ENCODE measurements at places on chromosomes 5 and 9.

DNA sequence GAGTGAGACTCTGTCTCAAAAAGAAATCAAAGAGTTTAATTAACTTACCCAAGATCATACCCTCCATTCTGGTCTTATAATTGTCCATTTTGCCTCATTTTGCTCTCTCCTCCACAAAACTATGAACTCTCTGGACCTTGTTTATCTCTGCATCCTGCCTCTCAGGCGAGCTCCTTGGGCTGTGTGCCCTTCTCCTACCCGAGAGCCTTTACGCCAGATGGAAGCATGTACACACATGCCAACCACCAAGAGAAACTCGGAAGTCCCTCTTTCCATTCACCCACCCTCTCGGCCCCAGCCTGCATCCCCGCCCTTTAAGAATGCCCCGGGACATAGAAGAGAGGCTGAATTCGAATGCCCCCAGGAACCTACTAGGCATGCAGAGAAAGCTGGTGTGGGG, 25.9 kb downstream of the CPLX2 start:
- DNase-seq, result no peak

GRCh38 chr9:95736891-95737522, 138.5 kb upstream of the ERCC6L2 start:
- DNase-seq, result no peak

GRCh38 chr5:31598640-31599611, 40.0 kb upstream of the PDZD2 start:
- no peak for DNase-seq

DNA sequence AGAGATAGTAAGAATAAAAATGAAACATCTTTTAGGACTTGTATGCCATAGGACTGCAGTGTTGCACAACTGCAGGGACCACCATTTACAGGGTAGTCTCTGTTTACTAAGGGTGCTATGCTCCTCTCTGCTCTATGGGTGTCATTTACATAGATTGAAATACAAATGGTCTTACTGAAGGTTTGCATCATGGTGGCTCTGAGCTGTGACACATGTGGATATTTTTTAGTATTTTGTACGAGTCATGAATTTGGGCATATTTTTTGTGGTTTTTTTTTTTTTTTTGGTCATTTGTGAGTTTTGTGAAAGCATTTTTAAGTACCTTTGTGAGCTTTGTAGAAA, 47.4 kb downstream of the CSNK1G3 start:
- DNase-seq, result peak; percentile 22

DNA sequence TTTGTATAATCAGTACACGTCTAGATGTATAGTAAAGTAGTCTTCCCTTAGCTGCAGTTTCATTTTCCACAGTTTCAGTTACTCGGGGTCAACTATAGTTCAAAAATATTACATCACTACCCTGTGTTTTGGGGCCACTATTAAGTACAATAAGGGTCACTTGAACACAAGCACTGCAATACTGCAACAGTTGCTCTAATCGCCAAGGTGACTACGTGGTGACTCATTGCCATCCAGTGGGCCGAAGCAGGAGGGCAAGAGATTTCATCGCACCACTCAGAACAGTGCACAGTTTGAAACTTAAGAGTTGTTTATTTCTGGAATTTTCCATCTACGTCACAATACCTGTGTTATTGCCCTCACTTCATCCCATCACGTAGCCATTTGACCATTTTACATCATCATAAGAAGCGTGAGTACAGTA, at the start of gene ARL14EPL:
Gene ARL14EPL (plus strand): TSS at position 379 of the 424 bp plus-strand sequence. CDS start 18,994 bp downstream, outside the sequence.
- peak; percentile 32 for DNase-seq

DNA sequence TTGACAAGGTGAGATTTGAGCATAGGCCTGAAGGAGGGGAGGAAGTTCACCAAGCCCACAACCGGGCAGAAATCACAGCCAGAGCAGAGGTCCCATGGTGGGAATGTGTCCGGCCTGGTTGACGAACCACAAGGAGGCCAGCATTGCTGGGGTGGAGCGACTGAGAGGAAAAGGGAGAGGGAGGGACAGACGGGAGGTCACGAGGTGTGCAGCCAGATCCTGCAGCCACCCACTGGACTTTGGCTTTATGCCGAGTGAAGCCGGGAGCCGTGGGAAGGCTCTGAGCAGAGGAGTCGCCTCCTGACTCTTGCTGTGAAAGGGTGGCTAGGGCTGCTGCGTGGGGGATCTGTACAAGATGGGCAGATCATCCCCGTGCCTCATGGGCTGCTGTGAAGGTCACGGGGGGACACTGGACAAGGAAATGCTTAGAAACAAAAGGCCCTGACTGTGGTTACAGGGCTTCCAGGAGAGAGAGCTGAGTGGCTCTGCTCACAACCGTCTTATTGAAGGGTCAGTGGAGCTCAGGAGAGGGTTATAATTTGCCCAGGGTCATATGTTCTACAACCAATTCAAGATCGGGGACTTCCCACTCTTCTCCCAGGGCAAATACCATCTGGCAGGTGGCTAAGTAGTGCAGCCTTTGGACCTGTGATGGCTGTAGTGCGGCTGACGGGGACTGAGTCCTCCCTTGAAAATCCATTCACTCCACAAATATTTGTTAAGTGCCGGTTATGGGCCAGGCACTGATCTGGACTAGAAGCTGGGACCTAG, 15.6 kb upstream of the CD74 start:
- DNase-seq, result no peak

GRCh38 chr5:133993185-133993936, 11.4 kb downstream of the VDAC1 start:
- no peak for DNase-seq

GRCh38 chr5:135466178-135467050, 14.3 kb upstream of the TIFAB start:
- DNase-seq, result peak; percentile 78

DNA sequence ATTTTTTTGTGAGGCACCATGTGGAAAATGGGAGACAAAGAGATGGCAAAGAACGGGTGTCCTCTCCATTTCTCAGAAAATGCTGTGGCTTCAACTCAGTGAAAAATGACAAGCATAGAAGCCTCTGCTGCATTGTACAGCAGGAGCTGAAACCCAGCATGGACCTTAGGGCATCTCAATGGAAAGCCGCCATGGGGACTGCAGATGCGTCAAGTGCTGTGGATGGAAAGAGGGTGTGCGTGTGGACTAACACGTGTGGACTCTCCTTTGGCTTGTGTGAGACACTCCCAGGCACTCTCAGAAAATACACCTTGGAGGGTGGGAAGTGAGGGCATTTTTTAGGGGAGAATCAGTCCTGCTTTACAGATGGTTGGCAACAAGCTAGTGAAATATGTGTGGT, 2.2 kb upstream of the GLRX start:
- peak; percentile 34 for DNase-seq

- DNase-seq, result no peak
These were observed 107.5 kb downstream of the ROR2 start for GRCh38 chr9:91842358-91843049.

GRCh38 chr9:129343424-129344375, 165.6 kb upstream of the IER5L start:
- no peak for DNase-seq

DNA sequence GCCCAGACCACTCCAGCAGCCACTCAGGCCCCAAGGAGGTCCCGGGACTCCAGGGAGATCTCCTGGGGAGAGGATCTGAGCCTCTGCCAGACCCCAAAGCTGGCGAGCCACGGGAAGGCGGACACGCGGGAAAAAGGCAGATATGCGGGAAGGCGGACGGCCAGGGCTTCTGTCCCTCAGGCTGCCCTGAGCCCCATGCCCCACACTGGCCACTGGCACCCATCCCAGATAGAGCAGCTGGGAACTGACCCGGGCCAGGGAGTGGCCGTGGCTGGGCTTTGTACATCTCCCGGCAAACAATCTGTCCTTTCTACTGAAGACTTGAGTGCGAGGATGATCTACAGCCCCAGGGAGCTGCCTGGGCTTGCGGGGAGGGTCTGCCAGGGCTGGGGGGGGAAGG, 21.1 kb upstream of the NOTCH1 start:
- DNase-seq, result no peak

- no peak for DNase-seq
These were observed 30.6 kb downstream of the TTC39B start for GRCh38 chr9:15276328-15276938.

DNA sequence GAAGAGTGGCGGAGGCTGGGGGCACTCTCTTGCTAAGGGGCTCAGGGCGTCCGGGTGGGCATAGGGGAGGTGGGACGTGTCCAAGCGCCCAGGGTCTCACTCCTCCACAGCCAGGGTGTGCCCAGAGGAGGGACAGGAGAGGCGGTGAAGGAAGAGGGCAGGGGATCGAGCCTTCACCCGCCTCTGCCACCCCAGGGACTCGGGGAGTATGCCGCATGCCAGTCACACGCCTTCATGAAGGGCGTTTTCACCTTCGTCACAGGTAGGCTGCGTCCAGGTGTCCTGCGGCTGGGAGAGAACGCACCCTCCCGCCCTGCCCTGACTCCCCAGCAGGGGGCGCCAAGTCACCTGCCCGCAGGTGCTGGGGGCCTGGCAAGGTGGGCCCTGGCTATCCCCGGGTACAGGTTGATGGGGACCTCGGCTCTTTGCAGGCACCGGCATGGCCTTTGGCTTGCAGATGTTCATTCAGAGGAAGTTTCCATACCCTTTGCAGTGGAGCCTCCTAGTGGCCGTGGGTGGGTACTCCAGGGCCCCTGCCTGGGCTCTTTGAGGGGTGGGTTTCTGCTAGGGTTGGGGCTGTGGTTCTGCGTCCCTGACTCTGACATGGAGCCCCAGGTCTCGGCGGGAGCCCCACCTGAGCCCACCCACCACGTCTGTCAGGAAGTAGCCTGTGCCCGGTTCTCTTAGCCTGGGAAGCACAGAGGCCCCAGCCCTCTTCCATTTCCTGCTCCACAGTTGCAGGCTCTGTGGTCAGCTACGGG, 552 bp downstream of the TMEM141 start:
- DNase-seq, result peak; percentile 78

DNA sequence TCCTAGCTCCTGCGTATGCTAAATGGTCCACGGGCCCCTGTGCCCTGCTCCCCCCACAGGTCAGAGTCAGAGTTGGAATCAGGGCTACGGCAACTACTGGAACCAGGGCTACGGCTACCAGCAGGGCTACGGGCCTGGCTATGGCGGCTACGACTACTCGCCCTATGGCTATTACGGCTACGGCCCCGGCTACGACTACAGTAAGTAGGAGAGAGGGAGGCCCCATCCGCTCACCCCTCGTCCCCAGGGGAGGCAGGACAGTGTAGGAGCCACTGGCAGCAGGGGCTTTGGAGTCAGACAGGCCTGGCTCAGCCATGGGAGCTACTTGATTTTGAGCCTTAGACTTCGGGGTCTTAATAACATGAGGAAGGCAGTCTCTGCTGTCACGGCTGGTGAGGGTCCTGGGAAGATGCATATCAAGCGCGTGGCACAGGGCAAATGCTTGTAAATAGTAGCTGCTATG, 5.8 kb downstream of the HNRNPAB start:
- DNase-seq, result no peak

Measured in erythroblast (primary cell).